ENCODE measurements at places on chromosomes 4 and X. TPM values are rescaled to one million over a fixed set of nuclear protein-coding genes. Genes with fewer than 3 reads are reported as not detected.

DNA sequence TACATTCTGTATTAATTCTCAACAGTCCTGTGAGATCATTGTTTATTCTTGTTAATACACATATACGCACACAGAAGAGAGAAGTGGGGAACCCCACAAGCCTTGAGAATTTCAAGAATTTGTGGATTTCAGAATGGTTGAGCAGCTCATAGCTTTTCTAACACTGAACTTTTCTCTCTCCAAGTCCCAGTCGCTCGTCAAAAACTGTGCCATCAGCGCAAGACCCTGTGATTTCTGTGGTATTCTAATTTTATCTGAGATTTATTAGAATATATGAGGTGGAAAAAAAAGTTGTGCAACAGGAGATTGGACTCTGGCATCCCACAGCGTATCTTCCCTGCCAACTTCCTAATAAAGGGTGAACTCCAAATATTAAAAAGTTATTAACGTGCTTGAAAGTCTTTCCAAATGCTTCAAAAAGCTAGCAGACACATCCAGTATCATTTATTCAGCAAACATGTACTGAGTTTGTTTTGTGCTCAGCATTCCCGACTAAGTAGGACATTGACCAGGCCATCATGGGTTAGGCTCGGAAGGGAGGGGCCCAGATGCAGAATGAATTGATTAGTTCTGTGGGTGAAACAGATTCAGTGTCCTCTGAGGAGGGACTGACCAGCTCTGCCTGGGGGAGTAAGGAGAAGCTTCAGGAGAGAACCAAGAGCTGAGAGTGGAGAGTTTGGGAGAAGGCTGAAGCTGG, 165.6 kb downstream of the CBR4 start:
- H3K27ac ChIP-seq: no peak overlapping the region
- no peak for DNase-seq
- H3K4me1 ChIP-seq: peaks cover 9% of the 10 kb centered on the region
- no peak overlapping the region for H3K4me3 ChIP-seq
- H3K36me3 ChIP-seq: peaks cover 55% of the 10 kb centered on the region

DNA sequence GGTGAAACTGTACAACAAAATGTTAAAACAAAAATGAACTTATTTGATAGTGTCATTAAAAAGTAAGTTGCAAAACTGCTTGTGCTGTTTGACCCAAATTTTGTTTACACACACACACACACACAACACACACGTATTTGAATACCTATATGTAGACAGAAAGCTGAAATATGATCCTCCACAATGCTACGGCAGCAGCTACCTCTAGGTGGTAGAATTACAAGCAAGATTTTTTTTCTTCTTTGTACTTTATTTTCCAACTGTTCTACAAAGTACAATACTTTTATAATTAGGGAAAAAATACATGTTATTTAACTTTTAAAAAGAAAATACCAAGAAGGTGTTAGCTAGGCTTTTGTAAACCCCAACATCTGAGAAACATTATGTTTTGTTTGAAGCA, 1.2 kb downstream of the CYTL1 start:
- H3K4me3 ChIP-seq: no peak overlapping the region
- no peak for DNase-seq
- H3K27me3 ChIP-seq: peaks cover 9% of the 10 kb centered on the region
- no peaks in the 10 kb centered on the region for H3K4me1 ChIP-seq
- H3K27ac ChIP-seq: no peak overlapping the region
- no peaks in the 10 kb centered on the region for H3K36me3 ChIP-seq

FAM156B gene
- 9.7 TPM for total RNA-seq

DUX4 gene
- not detected for total RNA-seq

DNA sequence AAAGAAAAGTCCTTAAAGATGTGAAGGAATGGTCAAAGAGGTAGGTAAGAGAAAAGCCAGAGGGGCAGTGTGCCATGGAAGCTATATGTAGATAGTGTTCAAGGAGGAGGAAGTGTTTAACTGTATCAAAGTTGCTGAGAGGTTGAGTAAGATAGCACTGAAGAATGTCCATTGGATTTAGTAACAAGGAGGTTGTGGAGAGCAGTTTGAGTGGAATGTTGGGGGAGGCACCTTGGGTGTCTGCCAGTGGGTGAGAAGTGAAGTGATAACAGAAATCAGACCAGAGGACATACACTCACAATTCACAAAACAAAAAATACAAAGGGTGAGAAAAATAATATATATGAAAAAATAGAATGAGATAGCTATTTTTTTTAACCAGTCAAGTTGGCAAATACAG, 121.3 kb upstream of the AMOT start:
- no peak for DNase-seq
- H3K36me3 ChIP-seq: no peaks in the 10 kb centered on the region

GRCh38 chr4:11881364-11881763, 452.7 kb upstream of the HS3ST1 start:
- DNase-seq: no peak
- H3K4me3 ChIP-seq: no peak overlapping the region
- no peaks in the 10 kb centered on the region for H3K36me3 ChIP-seq
- no peak overlapping the region for H3K27ac ChIP-seq
- no peaks in the 10 kb centered on the region for H3K4me1 ChIP-seq
- H3K27me3 ChIP-seq: no peaks in the 10 kb centered on the region

DNA sequence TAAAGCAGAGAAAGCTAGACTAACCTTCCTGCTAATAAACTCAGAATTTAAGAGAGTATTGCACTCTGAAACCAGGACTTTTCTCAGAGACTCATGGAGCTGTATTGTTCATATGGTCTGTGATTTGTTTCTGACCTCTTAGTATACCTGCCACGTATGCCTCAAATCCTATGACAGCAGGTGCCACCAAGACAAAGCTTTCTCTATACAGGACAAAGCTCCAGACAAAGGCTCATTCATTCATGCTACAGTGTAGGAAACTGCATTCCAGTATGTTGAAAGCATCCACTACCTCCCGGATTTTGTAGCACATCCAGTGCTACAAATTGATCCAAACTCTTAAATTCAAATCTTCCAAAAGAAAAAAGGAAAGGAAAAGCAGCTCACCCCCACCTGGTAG, 178.3 kb downstream of the CHIC2 start:
- DNase-seq: no peak
- H3K4me3 ChIP-seq: no peak overlapping the region
- no peaks in the 10 kb centered on the region for H3K27me3 ChIP-seq
- no peak overlapping the region for H3K27ac ChIP-seq

PCGF3 gene
- total RNA-seq: 53.1 TPM

- DNase-seq: no peak
- no peak overlapping the region for H3K27ac ChIP-seq
- H3K36me3 ChIP-seq: no peaks in the 10 kb centered on the region
- no peaks in the 10 kb centered on the region for H3K27me3 ChIP-seq
- H3K4me3 ChIP-seq: no peak overlapping the region
Measured at GRCh38 chrX:18206657-18207056, 14.0 kb downstream of the BEND2 start.

DNA sequence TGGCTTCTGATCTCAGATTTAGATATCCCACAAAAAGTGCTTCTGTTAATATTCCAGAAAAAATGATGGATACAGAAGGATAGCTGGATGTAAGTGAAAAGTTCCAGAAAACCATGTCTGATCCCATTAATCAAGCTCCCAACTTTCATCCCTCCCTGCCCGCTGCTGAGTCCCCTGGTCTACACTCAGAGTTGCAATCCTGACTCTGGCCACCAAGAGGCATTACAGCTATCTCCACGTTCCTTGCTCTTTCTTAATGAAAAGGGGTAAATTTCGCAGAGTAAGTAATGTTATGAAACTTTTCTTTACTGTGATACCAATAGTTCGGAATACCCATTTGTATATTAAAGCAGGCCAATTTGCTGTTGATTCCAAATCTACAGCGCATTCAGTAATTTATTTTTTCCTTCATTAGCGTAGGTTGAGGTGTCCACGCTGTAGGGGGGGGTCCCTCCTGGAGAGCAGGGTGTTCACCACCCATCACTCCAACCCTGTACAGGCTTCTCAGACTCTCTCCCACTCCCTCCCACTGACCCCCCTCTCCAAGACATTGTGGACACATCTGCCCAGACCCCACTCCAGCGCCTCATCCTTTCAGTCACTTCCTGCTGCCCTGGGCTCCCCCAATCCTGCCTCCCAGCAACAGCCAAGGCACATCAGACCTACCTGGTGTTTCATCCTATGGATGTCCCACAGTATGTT, 55.1 kb downstream of the RAB40A start:
- H3K36me3 ChIP-seq: peaks cover 15% of the 10 kb centered on the region
- H3K27ac ChIP-seq: no peak overlapping the region
- no peaks in the 10 kb centered on the region for H3K27me3 ChIP-seq
